Stimulated activated CD4-positive, alpha-beta T cell treated with anti-CD3 and anti-CD28 coated beads, Interleukin-15, amount 100 ng/mL, for 1 hour (primary cell): ENCODE measurements at places on chromosomes 2 and 18.

DNA sequence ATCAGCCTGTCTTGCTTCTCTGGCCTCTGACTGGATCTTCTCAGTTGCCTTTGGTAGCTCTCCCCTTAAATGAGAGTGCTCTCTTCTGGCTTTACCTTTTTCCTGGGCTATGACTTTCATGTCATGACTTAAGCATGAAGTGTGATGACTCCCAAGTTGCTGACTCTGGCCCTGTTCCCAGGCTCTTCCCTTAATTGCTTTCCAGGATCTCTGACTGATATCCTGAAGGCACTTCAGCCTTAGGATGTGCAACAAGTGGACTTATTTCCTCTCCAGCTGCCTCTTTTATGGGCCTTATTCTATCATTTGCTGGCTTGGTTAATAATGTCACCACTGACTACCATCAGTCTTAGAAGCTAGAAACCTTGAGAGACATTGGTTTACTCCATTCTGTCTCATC lies 17.4 kb downstream of the SEMA4F start:
- no peak for DNase-seq

DNA sequence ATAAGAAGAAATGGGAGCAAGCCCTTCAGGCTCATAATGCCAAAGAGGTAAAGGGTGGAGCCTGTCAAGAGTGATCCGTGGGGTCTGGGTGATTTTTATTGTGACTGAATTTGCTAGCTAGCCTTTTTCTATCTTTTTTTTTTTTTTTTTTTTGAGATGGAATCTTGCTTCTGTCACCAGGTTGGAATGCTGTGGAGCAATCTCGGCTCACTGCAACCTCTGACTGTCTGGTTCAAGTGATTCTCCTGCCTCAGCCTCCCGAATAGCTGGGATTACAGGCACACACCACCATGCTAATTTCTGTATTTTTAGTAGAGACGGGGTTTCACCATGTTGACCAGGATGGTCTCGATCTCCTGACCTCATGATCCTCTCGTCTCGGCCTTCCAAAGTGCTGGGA lies 29.1 kb downstream of the DRC1 start:
- DNase-seq: no peak

DNA sequence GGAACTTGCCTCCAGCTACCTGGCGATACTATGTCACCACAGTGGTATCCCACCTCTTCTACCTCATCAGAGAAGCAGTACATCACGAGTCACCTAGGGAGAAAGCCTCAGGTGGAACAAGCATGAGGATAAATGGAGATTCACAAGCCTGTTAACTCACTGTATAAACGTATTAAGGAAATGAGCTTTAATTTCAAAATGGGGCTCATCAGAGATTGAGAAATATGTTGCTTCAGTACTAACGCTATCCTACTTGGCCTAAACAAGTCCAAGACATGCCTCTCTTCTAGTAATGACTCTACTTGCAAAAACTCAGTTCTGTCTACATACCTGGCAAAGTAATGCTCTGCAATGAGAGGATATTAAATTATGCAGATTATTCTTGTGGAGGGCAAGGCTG lies 4.3 kb downstream of the SLC39A6 start:
- DNase-seq: no peak

DNA sequence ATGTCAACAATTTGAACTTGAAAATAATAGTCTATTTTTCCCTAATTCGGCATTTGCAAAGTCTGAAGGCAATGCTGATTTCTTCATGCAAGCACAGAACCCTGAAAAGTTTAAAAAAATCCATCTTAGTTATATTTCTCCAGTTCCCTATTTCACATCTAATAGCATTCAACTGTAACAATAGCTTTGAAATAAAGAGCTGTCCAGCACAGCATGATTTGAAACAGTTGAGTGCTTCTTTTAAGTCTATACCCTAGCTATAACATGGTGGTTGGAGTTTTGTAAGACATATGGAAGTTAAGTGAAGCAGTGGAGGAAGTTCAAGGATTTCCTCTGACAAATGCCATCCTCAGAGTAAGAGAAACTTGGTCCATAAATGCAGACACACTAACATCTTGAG lies 691.9 kb downstream of the ERBB4 start:
- DNase-seq: no peak

DNA sequence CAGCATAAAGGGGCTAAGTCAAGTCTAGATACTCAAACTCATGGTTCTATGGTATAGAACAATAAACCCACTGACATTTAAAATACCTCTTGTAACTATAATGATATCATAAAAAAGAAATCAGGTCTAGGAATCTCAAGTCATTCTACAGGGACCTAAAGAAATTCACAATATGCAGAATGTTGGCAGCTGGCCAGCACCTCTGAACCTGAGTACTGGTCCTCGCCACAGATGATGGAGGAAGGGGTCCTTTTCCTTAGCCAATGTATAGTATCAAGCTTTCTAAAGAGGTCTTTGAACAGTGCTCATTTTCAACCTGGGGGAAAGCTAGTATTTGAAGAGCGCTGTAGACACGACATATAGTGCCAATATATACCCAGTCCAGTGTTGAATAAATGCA lies 108.4 kb upstream of the ITGB6 start:
- DNase-seq: no peak
